ENCODE measurements at places on chromosomes 12 and 14. TPM values are rescaled to one million over a fixed set of nuclear protein-coding genes. Genes with fewer than 3 reads are reported as not detected.

FOXA1 gene
- total RNA-seq = 3.1 TPM

PRB4 gene
- not detected for total RNA-seq

ALDH6A1 gene
- total RNA-seq = 48.3 TPM

TMPRSS12 gene
- total RNA-seq = not detected
